ENCODE measurements at places on chromosomes 3 and 15. TPM values are rescaled to one million over a fixed set of nuclear protein-coding genes. Genes with fewer than 3 reads are reported as not detected.
A peak's percentile ranks its signal among the peaks of the same experiment; 100 is the strongest.

DNA sequence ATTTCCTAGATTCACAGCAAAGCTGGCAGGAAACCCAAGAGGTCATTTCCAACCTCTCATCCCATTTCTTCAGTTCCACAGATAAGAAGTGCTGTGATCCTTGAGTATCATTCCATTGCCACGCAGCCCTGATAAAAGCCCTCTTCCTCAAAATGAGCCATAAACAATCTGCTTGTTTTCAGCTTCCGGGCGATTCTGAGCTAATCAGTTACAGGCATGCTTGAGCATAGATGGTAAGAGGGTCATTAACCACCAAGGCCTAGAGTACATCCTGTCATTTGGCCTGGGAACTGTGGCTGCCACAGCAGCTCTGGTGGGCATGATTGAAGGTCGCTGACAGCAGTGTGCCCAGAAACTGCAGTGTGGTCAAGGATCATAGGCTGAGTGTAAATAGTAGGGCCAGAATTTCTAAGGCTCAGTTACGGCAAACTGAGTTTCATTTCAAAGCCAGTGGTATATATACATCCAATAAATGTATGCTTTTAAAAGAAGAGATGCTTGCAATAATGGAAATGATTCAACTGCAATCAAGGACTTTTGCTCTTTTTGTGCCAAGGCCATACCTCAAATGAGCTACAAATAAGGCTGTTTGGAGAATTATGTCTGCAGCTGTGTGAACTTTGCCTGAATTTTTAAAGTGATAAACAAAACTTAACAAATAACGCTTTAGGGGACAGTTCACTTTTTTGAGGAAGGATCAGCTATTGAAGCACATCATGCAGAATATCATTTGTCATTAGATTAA, 47.3 kb downstream of the P3H2 start:
- peak; percentile 27 for DNase-seq

- no peak for DNase-seq
Measured at GRCh38 chr15:87522997-87523396, 733.5 kb downstream of the NTRK3 start.

Gene CYP1A1
- 0.27 TPM for total RNA-seq

GRCh38 chr15:49423901-49424550, 984 bp downstream of the FGF7 start:
- no peak for DNase-seq

- DNase-seq = no peak
Measured at GRCh38 chr3:177894081-177894728, 642.0 kb upstream of the KCNMB2 start.
